WTC11 (cell line): ENCODE measurements at places on chromosomes 11 and 22. TPM values are rescaled to one million over a fixed set of nuclear protein-coding genes. Genes with fewer than 3 reads are reported as not detected.

MS4A7 gene
- total RNA-seq, result 0.25 to 0.46 TPM (median 0.31 TPM) in 3 replicates

C11orf86 gene
- total RNA-seq, result 0.44 to 0.87 TPM (median 0.68 TPM) in 3 replicates

STIP1 gene
- 291 to 296 TPM (median 296 TPM) in 3 replicates for total RNA-seq

P4HA3 gene
- total RNA-seq, result 0.13 to 0.14 TPM in 2 of 3 replicates, not detected in the other

PKP3 gene
- total RNA-seq, result 17.3 to 23.4 TPM (median 21.4 TPM) in 3 replicates

KRTAP5-11 gene
- total RNA-seq, result not detected in 3 replicates

C1QTNF5 gene
- total RNA-seq, result 2.0 to 3.0 TPM (median 2.2 TPM) in 3 replicates

- H3K36me3 ChIP-seq, result peaks cover 21% of the 10 kb centered on the region
- peaks cover 37% of the 10 kb centered on the region for H3K4me1 ChIP-seq
- H3K4me3 ChIP-seq, result no peak overlapping the region
- no peaks in the 10 kb centered on the region for H3K27me3 ChIP-seq
These were observed 23.8 kb downstream of the BCR start for GRCh38 chr22:23204125-23204488.

DNA sequence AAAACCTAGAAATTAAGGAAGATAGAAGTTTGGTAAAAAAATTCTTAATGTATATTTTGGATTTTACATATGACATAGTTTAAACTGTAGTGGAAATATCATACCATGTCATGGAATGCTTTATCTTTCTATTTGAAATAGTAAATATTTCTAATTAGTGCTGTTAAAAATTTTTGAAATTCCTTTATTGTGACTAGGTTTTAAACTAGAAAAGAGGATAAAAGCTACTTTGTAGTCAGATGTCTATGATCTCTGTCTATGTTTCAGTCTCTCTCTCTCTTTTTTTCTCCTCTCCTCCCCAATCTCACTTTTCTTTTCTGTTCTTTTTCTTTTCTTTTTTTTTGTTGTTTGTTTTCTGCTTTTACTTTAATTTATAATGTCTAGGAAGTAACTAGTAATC lies 226.2 kb downstream of the TMEM135 start:
- H3K36me3 ChIP-seq, result no peaks in the 10 kb centered on the region
- H3K4me3 ChIP-seq, result no peak overlapping the region
- no peaks in the 10 kb centered on the region for H3K27me3 ChIP-seq
- DNase-seq, result no peak

DNA sequence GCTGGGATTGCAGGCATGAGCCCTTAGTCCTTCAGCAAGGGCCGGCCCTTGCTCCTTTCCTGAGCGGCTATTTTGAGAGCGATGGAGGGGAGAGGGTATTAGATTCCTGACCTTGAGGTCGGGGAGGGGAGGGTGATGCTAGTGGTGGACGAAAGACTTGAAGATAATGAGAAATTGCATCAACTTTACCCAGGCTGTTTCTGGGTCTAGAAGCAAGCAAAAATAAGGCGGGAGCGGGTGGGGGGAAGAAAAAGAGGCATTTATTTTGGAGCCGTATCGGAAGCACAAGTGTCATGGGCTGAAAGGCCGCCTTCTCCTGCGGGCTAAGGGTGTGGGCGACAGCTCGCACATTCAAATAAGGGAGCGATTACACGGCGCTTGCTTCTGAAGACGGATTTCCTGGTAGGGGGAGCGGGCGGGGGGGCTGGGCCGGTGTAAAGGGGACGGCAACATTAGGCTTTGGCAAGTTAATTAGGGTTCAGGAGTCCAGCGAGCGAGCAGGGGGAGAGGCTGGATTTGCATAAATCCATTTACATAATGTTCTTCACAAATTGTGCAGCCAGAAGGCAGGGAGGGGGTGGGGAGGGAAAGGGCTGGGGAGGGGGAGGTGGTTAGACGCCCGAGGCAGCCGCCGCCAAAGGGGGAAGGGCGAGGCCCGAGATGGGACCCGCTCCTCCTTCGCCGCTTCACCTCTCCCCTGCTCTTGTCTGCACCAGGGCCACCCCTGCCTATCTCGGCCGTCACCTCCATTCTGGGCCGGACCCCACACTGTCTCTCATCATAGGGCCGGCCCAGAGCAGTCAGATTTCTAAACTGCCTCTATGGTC lies 245.9 kb downstream of the MIAT start:
- DNase-seq, result peak; percentile 57
- H3K27me3 ChIP-seq, result peaks cover 30% of the 10 kb centered on the region
- peaks cover 52% of the 10 kb centered on the region for H3K4me1 ChIP-seq
- H3K4me3 ChIP-seq, result peak overlapping the region; percentile 82

DNA sequence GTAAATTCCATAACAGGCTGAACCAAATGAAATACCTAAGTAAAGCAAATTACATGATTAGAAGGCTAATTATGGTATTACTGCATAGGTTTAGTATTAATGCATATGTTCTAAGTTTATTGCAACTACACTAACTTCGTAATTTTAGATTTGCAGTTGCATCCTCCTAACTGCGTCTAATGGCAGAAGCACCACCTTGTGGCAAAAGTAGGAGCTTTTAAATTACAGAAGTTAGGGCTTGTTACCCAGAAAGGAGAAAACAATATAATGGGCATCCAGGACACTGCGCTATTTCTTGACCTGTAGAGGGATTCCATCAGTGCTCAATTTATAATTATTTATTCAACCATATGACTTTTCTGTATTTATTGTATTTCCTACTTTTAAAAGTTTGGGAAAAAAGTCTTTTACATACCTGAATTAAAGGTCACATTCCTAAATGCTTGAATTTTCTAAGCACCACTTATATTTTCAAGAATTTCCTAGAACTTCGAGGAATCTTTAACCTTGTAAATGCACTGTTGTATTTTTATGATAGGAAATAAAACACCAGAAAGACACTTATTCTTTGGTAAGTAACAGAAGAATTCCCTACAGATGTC lies 16.3 kb upstream of the GPR83 start:
- no peaks in the 10 kb centered on the region for H3K27me3 ChIP-seq
- no peak for DNase-seq
- no peak overlapping the region for H3K4me3 ChIP-seq
- peaks cover 8% of the 10 kb centered on the region for H3K36me3 ChIP-seq
- no peak overlapping the region; the same call in 1 of the 2 replicates for H3K27ac ChIP-seq

DNA sequence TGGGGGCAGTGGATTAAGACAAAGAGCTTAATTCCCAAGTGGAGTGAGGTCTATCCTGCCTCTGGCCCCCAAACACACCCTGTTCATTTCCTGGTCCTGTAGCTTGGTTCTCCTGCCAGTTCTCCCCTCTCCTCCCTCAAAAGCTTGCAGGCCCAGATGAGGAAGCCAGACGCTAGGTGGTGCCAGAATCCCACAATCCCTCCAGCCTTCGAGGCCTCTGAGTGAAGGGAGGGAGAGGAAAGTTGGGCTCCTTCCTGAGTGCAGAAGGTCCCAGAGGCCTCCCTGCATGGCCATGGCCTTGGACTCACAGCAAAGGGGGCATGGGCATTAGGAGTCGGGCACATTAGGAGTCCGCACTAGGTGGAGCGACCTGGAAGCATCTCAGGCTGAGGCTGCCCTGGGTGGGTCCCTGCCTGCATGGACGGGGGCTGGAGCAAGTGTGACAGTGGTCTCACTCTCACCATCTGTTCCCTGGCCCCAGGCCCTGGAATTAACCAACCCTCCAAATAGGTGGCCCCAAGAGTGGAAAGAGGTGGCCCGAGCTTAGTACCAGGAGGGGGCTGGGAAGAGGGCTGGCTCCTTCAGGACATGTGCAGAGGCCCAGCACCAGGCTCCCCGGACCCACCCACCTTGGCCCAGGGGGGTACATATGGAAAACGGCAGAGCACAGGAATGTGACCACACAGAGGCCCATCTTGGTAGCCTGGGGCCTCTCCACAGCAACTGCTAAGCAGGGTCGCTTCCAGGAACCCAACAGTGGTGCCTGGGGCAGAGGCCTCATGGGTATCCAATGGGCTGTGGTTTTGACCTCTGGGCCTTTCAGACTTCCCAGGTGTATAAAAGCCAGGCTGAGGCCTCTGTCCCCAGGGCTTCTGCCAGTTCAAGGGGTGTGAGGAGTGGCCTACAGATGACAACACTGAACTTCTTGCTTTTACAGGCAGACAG lies 5.2 kb downstream of the FXYD2 start:
- H3K27me3 ChIP-seq, result peaks cover 5% of the 10 kb centered on the region; the same call in 1 of the 2 replicates
- H3K36me3 ChIP-seq, result no peaks in the 10 kb centered on the region
- peaks cover 59% of the 10 kb centered on the region for H3K4me1 ChIP-seq
- DNase-seq, result peak; percentile 82
- no peak overlapping the region for H3K27ac ChIP-seq

- no peak overlapping the region for H3K4me3 ChIP-seq
- no peaks in the 10 kb centered on the region for H3K27me3 ChIP-seq
- peak; percentile 89 for DNase-seq
- H3K27ac ChIP-seq, result no peak overlapping the region
- H3K4me1 ChIP-seq, result no peaks in the 10 kb centered on the region
- H3K36me3 ChIP-seq, result no peaks in the 10 kb centered on the region
These were observed 32.6 kb downstream of the SHANK3 start for GRCh38 chr22:50705219-50705691.

DNA sequence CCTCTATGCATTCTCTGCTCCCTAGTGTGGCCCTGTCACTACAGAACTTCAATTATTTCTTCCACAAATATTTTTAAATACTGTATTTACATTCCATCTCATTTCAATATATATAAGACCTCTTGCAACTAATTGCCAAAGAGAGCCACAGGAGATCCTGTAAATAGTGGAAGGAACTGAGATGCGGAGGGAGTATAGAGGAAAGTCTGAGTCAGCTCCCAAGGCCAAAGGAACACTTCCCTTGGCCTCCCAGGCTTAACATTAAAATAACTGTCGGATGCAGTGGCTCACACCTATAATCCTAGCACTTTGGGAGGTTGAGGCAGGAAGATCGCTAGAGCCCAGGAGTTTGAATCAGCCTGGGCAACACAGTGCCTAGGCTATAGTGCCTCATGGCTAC lies 31.2 kb downstream of the RBFOX2 start:
- no peak for DNase-seq
- H3K27ac ChIP-seq, result no peak overlapping the region
- peaks cover 39% of the 10 kb centered on the region for H3K4me1 ChIP-seq
- H3K27me3 ChIP-seq, result no peaks in the 10 kb centered on the region
- H3K4me3 ChIP-seq, result no peak overlapping the region

- H3K36me3 ChIP-seq, result peaks cover 7% of the 10 kb centered on the region; the same call in 1 of the 2 replicates
- no peak overlapping the region for H3K4me3 ChIP-seq
- no peak for DNase-seq
These were observed 98.5 kb upstream of the GRK3 start for GRCh38 chr22:25465949-25466348.

DNA sequence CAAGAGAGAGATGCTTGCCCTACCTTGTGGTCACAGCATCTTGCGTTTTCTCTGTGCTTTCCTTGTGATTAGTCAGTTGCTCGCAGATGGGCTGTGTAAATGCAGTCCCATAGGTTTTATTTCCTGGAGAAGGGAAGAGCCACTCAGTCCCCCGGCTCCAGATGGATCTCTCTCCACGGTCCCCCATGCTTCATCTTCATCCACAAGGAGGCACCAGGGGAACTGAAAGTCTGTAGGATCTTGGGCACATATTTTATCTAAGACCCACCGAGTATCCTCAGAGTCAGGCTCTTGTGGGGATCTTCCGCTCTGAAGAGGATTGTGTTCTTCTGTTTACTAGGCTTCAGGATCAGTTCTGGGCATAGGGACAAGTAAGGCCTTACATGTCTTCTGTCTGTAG lies 66.8 kb upstream of the E2F8 start:
- H3K4me3 ChIP-seq, result no peak overlapping the region
- DNase-seq, result no peak
- no peak overlapping the region for H3K27ac ChIP-seq
- H3K36me3 ChIP-seq, result no peaks in the 10 kb centered on the region
- peaks cover 3% of the 10 kb centered on the region; the same call in 1 of the 2 replicates for H3K4me1 ChIP-seq
- H3K27me3 ChIP-seq, result no peaks in the 10 kb centered on the region; the same call in 1 of the 2 replicates

- DNase-seq, result no peak
- H3K4me3 ChIP-seq, result no peak overlapping the region
- no peak overlapping the region for H3K27ac ChIP-seq
These were observed 69.9 kb downstream of the SLC5A12 start for GRCh38 chr11:26651916-26652315.

DNA sequence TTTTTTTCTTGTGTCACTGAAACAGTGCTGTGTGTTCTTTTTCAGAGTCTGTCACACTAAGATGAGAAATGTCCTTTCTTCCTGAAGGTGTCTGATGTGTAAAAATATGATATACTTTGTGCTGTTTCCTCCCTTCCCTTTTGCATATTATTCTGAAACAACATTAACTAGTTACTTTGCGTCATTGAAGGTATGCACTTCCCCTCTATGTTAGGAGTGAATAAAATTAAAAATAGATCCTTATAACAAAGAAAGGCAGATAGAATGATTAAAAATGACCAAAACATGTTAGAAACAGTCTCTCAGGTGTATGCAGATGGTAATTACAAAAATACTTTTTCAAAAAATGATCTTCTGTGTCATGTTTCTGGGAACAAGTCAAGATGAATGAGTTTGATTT lies 1.6 kb upstream of the RAB30 start:
- no peaks in the 10 kb centered on the region for H3K27me3 ChIP-seq
- H3K36me3 ChIP-seq, result peaks cover 25% of the 10 kb centered on the region
- no peak for DNase-seq

GRCh38 chr11:129277198-129277843 lies 85.2 kb upstream of the ARHGAP32 start:
- DNase-seq, result no peak
- no peak overlapping the region for H3K27ac ChIP-seq
- H3K4me1 ChIP-seq, result peaks cover 54% of the 10 kb centered on the region
- no peaks in the 10 kb centered on the region for H3K36me3 ChIP-seq
- peaks cover 19% of the 10 kb centered on the region for H3K27me3 ChIP-seq
